Pancreas (tissue), 10 donors: ENCODE measurements at places on chromosomes 13 and 19.
A peak's percentile ranks its signal among the peaks of the same experiment; 100 is the strongest.

DNA sequence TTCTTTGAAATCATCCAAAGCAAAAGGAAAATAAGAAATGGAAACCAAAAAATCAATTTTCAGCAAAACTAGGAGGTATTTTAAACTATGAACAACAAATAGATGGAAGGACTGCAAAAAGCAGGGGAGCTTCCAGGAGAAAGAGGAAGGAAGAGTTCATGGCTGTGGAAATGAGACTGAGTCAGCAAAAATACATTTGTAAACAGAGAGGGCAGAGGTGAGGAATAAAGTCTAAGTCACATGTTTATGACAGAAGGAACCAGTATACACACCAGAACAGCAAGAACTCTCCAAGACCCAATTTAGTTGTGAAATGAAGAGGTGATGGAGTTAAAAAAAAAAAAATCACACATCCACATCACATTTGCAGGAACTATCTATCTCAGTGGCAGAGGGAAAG, 69.6 kb downstream of the RNASEH2B start:
- no peak for DNase-seq

DNA sequence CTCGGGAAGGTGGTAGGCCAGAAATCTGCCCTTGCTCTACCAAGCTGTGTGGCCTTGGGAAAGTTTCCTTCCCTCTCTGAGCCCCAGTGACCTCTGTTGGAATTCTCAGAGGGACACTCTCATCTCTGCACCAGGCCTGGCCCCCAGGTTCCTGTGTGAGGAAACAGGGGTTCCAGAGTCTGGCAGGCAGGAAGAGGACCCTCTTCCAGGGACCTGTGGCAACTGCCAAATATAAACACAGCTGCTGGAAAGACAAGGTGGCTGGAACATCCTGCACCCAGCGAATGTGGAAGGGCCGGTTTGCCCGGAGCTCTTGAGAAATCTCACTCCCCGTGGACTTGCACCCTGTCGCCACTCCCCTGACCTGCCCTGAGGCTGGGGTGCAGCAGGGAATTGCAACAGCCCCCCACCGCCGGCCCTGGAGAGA, 52.8 kb downstream of the GADD45B start:
- peak; percentile 28 for DNase-seq

DNA sequence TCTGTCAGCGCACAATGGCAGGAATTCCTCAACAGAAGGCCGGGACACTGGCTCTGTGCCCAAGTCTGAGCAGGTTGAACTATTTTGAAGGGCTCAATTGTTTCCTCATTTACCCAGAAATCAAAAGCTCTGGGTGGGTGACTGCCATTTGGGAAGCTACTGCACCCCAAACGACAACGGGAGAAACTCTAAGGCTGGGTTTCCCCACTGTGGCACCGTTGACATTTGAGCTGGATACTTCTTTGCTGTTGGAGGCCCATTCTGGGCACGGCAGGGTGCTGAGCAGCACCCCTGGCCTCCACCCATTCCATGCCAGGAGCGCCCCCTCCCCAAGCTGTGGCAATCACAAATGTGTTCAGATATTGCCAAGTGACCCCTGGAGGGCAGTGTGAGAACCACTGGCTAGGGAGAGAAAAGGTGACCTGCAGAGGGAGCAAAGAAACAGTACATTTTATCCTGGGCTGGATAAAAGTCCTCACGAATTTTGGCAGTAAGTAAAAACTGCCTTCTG, 62.5 kb downstream of the RFX2 start:
- DNase-seq, result no peak

- DNase-seq, result no peak
These were observed 19.5 kb upstream of the MEIS3 start for GRCh38 chr19:47438793-47439220.

GRCh38 chr19:18765224-18765623, 25.9 kb downstream of the COMP start:
- DNase-seq, result peak; percentile 50

DNA sequence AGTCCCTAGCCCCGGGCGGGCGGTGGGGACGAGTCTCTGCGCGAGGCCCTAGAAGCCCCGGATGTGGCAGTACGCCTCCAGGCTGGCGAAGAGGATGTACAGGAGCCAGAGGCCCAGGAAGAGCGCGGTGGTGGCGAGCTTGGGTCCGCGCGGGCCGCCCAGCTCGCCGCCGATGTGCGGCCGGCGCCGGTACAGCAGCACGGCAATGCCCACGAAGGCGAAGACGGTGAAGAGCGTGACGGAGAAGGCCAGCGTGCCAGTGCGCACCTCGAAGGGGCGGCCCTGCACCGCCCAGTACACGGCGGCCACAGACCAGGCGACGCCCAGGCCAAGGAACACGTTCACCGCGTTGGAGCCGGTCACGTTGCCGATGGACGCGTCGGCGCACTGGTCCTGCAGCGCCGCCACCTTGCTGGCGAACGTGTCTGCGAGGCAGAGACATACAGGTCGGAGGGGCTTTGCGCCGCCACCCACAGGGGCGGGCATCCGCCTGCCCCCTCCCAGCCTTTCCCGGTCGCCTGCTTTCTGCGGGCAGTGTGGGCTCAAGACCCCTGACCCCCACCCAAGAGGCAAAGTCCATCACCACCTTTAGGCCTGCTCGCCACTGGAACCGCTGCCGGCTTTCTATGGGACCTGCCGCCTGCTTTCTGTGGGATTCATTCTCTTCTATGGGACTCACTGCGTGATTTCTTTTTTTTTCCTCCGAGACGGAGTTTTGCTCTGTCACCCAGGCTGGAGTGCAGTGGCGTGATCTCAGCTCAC, 10.9 kb upstream of the MEIS3 start:
- no peak for DNase-seq

- DNase-seq, result no peak
These were observed 90.3 kb upstream of the SLC10A2 start for GRCh38 chr13:103156346-103156998.

- DNase-seq, result no peak
These were observed 19.5 kb downstream of the ADGRE2 start for GRCh38 chr19:14758816-14759215.

DNA sequence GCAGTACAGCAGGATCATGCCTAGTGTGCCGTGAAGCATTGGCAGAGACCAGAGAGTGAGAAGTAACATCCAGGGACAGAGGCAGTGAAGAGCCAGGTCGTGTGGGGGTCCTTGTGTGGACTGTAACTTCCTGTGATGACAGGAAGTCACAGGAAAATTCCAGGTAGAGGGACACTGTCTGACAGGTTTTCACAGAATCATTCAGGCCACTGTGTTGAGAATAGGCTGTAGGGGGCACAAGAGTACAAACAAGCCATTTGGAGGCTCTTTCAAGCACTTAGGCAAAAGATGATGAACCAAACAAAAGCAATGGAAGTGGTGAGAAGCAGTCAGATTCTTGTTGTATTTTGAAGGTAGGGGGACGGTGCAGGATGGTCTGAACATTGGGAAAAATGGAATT, 46.4 kb downstream of the N4BP2L1 start:
- DNase-seq, result no peak

DNA sequence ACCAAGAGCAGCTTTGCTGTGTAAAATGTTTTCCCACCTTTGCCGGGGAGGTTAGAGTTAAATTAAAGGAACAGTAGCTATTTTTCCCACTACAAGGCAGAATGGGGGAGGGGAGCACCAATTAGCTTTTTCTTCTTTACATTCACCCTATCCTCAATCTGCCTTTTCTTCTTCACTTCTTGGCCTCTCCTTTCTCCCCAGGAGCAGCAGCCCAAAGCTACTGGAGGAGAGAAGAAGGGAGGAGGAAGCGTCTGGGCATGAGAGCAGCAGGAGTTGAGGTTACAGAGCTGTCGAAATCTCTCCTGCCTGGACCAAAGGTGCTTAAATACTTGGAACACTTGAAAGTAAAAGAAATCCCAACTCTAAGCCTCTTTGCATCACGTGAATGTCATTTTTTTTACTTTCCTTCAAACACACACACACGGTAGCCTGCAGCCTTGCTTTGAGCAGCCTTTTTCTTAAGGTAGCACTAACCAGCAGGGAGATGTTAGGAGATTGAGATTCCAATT, 39.0 kb upstream of the WASF3 start:
- DNase-seq, result no peak

DNA sequence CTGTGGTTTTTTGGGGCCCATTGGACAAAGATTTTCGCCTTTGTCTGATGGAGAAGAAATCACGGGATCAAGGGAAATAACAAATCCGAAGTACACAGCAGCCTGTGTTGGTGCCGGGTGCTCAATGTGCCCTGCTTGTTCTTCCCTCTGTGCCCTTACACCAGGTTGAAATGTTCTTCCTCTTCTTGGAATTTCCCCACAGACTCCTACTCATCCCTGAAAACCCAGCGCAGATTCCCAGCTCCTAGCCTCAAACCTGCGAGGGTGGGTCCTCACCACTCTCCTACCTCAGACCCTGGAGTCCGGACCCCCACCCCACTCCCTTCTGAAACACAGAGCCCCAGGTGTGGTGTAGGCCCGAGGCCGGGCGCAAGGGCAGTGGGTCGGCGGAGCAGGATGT, 4.9 kb upstream of the ACP4 start:
- no peak for DNase-seq

DNA sequence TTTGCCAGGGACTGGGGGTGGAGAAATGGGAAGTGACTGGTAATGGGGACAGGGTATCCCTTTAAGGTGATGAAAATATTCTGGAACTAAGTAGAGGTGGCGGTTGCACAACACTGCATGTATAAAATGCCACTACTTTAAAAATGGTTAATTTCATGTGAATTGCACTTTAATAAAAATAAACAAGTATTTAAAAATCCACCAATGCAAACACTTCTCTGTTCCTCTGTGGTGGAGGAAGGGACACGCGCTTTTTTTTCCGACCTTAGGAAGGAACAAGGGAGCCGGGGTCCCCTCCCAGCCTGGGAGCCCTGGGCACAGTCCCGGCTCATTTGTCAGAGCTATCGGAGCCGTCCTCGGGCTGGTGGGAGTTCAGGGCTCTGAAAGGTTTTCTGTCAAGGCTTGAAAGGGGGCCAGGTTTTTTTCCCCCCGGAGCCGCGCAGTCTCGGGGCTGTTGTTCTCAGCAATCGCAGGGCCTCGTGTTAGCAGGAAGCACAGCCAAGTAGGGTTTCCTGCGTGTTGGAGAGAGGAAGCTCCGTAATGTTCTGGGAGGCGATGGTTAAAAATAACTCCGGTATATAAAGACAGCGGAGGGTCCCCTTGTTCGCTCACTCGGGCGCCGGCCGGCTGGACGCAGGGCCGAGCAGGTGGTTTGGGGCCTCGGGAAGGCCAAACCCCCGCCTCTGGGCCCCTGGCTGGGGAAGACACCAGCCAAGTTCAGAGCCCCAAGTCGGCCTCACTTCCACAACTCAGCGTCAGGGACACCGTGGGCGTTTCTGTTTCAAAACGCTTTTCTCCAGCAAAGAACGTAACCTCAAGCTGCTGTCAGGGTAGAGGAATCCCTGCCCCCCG, 41.2 kb upstream of the KLF2 start:
- DNase-seq, result no peak

DNA sequence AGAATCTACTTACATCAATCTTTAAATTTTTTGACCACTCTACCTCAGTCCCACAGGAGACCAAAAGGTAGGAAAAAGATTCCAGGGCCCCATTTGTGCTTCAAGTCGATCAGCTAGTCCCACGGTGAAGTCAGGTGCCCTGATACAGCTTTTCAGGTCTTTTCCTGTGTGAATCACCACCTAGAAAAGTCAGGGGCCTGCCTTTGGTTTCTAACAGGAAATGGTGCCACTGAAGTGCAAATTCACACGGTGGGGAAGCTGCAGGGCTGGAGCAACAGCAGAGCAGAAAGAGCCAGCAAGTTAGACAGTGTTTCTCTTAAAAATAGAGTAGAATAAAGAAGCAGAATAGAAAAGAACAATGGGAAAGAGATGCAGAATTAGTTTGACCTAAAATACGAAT, 107.5 kb downstream of the KLF12 start:
- DNase-seq, result no peak

DNA sequence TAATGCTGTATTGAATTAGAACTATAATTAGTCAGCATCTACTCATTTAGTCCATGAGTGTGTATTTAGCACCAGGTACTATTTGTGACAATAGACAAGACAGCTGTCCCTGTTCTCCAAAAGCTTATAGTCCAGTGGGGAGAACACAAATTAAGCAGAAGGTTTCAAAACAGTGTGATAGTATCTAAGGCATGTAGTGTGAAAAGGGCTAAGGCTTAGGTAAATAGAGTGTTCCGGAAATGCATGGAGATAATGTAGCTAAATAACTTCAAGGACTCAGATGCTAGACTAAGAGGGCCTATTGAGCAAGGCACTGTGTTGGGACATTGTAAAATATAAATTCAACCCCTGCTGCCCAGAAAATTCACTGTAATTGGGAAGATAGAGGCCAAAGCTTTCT, 144.1 kb upstream of the MIR17HG start:
- no peak for DNase-seq

- DNase-seq, result no peak
These were observed 71.0 kb downstream of the ERICH6B start for GRCh38 chr13:45544520-45544919.

DNA sequence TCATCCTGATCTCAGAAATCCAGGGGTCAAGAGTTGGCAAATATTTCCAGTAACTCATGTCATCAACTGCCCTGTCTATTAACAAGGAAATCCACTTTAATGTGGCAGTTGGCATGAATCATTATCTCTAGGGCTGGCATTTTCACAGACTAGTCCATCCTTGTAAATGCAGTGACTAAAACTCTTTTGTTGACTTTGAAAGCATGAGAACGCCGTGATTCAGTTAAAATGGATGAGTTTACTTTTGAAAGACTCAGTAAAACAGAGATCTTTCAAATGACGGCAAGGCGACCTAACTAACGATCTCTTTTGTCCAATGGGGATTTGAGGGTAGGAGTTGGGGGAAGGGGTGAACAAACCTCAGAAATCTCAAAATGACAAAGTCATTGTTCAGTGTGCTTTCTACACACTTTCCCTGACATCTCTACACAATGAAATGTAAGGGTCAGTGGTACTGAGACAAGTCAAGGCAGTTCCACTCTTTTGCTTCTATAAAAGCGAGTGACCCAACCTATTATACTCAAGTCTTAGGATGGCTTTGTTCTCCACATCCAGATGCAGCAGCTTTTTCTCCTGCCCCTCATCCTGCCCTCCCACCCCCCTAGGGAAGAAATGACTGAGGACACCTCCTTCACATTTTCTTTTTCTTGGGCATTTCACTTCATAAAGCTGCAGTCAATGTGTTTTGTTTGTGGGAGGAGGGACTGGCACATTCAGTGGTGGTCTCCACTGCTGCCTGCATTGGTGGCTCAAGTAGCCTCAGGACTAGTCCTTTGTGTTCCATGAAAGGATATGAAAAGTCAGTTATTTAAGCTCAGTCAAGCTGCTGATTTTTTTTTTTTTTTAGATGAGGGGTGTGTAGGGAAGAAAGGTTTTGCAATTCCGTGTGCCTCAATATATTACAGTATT, 200.5 kb downstream of the ABCC4 start:
- DNase-seq, result no peak

DNA sequence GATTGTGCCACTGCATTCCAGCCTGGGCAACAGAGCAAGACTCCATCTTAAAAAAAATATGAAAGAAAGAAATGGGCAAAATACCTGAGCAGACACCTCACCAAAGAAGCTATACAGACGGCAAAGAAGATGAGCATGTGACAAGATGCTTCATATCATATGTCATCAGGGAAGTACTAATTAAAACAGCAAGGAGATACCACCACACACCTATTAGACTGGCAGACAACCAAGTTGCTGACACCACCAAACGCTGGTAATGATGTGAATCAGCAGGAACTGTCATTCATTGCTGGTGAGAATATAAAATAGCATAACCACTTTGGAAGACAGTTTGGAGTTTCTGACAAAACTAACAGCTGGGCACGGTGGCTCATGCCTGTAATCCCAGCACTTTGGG, 11.5 kb upstream of the TFDP1 start:
- no peak for DNase-seq
